ENCODE measurements at places on chromosomes 1 and 21.

DNA sequence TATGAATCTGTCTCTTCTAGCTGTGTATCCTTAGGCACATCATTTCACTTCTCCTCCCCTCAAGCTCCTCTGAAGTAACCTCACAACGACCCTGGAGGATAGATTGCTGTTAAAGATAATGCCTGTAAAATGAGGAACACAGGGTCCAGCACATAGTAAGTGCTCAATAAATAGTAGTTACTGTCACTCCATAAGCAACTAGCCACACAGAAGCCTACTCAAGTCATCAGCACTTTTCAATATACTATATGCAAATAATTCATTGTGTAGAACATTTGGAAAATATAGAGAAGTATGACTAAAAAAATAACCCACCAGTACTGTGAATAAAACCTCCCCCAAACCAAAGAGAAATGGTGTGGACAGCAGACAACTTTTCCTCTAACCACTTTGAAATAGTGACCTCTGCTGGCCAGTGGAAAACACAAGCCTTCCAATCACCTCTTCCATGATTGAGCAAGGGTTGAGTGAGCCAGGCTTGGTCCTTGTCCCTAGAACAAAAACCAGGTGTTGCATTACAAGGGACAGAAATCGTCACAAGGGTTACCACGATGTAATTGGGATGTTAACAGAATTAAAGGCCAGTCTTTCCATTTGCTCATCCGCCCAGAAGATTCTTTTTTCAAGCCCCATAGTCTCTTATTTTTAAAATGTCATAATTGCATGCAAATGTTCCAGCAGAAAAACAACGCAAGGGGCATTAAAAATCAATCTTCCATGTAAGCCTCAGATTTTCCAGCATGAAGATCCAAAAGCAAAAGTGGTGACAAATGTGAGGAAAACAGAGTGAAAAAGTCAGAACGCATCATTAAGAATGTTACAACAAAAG, 15.7 kb upstream of the GLIS1 start:
- peak; percentile 62 for DNase-seq

DNA sequence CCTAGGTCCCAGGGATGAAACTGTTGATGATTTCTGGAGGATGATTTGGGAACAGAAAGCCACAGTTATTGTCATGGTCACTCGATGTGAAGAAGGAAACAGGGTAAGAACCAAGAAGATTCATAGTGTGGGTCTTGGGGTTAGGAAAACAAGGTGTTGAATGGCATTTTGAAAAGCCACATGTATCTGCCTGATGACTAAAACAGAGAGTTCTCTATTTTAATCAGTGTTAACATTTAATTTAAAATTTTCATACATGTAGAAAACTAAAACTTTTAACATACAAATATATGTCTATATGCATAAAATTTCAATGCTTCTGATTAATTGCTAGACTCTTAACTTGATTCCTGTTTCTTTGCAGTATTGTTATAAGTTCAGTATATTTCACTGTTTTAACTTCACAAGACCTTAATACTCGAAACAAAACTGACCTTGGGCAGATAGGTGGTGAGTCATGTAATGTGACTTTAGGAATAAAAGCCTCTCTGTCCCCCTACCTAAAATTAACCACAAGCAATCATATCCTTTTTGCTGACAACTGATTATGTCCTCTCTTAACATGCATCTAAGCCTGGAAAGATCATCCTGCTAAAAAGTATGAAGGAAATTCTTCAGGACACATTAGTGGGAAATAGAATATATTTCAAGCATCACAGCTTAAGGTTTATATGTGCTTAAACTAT, 95.6 kb downstream of the PTPRC start:
- no peak for DNase-seq

GRCh38 chr1:208799186-208799585, 555.0 kb upstream of the PLXNA2 start:
- DNase-seq = no peak

DNA sequence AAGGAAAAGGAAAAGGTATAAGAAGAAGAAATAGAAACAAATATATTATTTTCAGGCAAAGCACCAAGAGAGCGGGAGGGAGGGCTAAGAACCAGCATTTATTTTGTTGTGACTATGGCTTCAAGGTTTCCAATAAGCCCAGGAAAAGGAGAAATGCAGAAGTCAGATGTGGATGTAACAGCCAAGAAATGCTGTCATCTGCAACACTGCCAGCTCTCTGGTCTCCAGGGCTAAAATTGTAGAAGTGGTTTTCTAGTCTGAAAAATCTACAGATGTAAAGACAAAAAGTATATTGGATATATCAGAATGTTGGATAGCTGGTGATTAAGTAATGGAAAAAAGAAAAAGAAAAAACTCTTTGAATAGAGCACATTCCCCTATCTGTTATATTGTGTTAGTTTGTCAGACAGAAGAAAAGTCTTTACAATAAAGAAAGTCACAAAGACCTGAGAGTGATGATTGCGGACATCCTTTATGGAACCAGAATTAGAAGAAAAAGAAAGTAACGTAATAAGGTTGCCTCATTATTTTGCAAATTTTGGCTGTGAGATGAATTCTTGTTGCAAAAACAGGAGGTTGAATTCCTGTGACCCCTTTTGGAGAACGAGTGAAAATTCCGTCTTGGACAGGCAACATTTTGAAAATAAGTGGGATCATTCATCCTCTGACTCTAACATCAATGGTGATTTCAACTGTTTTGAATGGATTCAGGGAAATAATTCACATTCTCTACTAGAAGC, 938.1 kb downstream of the TTLL7 start:
- no peak for DNase-seq

DNA sequence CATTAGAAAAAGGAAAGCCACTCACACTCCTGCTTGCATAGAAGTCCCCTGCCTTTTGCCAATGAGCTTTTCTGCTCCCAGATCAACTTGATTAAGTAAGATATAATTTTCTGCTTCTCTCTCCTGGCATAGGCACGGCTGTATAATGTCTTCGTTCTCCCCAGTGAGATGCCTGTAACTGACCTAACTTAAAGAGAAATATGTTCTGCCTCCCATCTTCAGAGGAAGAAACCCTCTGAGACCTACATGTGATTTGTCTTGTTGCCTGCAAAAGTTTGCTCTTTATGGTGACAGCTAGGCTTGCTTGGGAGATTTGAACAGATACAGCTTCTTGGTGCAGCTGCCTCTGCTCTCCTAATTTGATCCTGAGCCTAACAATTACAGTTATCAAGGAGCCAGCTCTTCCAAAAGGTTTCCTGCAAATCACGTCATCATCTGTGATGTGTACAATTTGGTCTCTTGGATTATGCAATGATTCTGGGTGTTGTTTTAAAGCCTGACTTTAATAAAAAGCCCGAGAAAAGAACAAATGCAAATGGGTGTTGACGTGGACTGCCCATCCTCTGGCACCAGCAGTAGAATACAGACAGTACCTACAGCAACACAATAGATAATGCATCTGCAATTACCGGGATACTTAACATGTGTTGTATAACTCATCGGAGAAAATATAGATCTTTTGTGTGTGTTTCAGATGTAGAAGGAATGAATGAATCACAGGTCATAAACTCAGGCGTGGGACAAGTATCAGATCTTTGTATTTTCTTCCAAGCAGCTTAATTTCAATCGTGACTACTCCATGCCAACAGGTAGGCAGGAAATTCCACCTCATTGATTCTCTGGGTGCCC, 76.2 kb upstream of the KAZN start:
- no peak for DNase-seq

- DNase-seq = no peak
Measured at GRCh38 chr1:65458730-65459396, 38.4 kb downstream of the LEPR start.

Measured in small intestine (tissue), 16 donors.